Putamen (tissue), 1 donor: ENCODE measurements at places on chromosomes 16 and 17.

DNA sequence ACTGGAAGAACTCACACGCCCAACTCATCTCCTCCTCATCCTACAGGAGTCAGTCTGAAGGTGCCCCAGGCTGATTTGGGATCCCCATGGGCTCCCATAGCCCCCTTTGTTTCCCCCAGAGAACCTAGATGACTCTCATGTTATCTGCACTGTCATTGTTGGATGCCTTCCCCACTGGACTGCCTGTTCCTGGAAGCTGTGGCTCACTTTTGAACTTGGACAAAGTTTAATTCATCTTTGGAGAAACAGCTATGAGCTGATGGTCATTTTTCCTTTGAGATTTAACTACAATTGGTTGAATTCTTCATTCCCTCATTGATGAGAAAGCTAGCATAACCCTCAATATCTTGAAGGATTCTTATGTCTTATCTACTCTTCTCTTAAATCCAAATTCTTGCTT lies 186.6 kb downstream of the SALL1 start:
- no peak for DNase-seq

DNA sequence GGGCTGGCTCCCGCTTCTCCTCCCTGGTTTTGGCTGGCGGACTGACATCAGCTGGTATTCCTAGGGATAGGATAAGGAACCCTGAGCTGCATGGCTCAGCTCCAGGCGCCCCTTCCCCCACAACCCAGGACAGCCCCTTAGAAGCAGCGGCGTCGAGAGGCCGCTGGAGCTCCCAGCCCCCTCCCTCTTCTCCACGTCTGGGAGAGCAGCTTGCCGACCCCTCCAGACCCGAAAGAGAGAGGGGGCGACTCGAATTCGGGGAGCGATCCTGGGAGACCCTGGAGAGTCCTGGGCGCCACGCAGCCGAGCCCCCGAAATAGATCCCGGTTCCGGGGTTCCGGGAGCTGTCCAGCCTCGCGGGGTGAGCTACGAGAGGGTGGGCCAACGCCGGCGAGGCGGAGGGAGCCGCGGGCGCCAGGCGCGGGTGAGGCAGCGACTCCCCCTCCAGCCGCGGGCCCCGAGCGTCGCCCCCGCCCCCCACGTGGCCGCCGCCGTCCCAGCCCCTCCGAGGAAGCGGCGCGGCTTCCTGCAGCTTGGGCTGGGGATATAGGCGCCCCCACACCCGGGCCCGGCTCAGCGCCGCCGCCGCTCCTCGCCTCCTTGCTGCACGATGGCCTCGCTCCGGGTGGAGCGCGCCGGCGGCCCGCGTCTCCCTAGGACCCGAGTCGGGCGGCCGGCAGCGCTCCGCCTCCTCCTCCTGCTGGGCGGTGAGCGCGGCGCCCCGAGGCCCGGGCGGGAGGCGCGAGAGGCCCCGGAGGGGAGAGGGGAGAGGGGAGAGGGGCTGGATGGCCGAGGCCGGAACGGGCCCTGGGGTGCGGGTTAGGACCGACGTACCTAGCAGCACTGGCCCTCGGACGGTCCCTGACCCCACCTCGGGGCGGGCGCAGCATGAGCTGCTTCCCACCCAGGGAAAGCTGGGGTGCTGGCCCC lies at the start of gene RAMP2:
Gene RAMP2 (plus strand): TSS at position 576 of the 930 bp plus-strand sequence. CDS start 35 bp downstream, at position 611.
- DNase-seq = no peak

DNA sequence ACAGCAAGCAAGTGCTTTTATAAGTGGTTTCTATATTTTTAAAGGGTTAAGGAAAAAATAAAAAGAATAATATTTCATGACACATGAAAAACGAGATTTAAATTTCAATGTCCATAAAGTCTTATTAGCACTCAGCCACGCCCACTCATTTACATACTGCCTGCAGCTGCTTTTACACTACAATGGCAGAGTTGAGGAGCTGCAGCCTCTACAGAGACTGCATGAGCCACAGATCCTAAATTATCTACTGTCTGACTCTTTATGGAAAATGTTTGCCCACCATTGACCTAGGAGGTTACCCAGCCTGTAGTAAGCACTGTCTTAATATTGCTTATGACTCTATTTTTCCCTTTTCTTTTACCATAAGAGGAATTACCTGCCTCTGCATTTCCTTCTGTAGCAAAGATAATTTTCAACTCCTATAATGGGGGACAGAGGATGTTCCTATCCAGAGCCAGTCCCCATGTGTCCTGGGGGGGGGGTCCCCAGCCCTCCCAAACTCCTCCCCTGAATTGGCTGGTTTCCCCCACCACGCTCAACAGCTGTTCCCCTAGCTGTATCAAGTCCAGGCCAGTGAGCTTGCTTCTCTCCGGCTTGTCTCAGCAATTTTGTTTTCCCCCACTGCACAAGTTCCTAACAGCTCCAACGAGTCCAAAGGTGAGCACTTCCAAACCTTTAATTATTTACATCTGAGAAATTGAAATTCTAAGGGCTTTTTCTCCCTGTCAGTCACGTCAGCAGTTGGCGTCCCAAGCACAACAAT lies 139.4 kb upstream of the ERCC4 start:
- DNase-seq = no peak

GRCh38 chr16:80938004-80938878 lies 68.4 kb downstream of the CMC2 start:
- DNase-seq = no peak

DNA sequence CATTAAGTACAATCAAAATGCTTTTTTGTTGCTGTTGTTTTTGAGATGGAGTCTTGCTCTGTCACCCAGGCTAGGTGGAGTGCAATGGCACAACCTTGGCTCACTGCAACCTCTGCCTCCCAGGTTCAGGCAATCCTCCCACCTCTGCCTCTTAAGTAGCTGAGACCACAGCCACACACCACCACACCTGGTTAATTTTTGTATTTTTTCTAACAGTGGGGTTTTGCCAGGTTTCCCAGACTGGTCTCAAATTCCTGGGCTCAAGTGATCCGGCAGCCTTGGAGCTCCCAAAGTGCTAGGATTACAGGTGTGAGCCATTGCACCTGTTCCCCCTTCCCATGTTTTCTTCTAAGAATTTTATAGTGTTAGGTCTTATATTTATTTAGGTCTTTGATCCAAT lies 4.9 kb upstream of the ABAT start:
- no peak for DNase-seq

DNA sequence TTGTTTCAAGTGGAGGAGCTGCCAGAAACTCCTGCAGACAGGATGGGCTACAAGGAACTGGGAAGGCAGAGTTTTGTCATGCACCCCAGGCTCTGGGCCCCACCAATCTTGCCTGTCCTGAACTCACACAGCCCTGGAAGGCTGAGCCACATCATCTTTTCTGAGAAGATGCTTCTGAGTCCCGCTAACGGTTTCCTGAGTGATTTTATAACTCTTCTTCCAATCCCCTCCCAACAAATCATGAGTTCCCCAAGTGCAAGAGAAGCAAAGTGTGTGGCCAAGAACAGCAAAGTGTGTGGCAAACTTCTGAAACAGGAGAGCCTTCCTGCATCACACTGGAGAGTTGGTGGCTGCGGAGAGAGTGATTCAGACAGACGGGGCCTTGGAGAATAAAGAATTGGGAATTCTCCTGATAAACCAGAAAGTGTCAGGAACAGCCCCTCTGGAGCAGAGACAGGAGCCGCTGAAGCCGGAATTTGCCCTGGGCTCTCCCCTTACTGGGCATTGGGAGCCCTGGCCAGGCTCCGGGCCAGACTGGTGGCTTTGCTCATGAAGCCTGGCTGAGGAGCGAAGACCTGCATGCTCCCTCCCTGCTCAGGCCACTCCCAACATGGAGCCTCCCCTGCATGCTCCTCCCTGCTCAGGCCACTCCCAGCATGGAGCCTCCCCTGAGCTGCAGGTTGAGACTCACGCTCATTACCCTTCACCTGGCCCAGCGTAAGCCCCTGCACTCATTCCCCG lies 47.2 kb downstream of the PITPNM3 start:
- DNase-seq = no peak

GRCh38 chr16:28003923-28004322 lies 59.6 kb downstream of the GSG1L start:
- DNase-seq = no peak

GRCh38 chr16:11379420-11379819 lies 34.2 kb downstream of the RMI2 start:
- no peak for DNase-seq

- peak; percentile 70 for DNase-seq
Measured at GRCh38 chr17:78112518-78113471, 15.8 kb downstream of the TMC6 start.
